ENCODE measurements at places on chromosomes 7 and 10. TPM values are rescaled to one million over a fixed set of nuclear protein-coding genes. Genes with fewer than 3 reads are reported as not detected.
A peak's percentile ranks its signal among the peaks of the same experiment; 100 is the strongest.

Gene SKAP2
- total RNA-seq = 25.4 TPM

GRCh38 chr10:11140963-11141362, 123.3 kb downstream of the CELF2 start:
- no peak for DNase-seq

GRCh38 chr7:141291541-141291940, 217.7 kb downstream of the TMEM178B start:
- DNase-seq = no peak

GRCh38 chr7:43679210-43680068, 49.9 kb downstream of the COA1 start:
- DNase-seq = no peak

- no peak for DNase-seq
Measured at GRCh38 chr7:83077328-83077727, 85.4 kb downstream of the PCLO start.

- DNase-seq = no peak
Measured at GRCh38 chr7:24922099-24922773, 57.7 kb downstream of the OSBPL3 start.

- DNase-seq = no peak
Measured at GRCh38 chr10:80515941-80516340, 21.8 kb upstream of the SH2D4B start.

Gene TFR2
- 8.0 TPM for total RNA-seq

- DNase-seq = no peak
Measured at GRCh38 chr10:56928714-56929113, 567.7 kb upstream of the ZWINT start.

- peak; percentile 50 for DNase-seq
Measured at GRCh38 chr10:28393956-28394568, 91.2 kb upstream of the MPP7 start.

GRCh38 chr10:86594535-86594934, 59.8 kb upstream of the OPN4 start:
- no peak for DNase-seq

Gene NODAL
- total RNA-seq = not detected

DNA sequence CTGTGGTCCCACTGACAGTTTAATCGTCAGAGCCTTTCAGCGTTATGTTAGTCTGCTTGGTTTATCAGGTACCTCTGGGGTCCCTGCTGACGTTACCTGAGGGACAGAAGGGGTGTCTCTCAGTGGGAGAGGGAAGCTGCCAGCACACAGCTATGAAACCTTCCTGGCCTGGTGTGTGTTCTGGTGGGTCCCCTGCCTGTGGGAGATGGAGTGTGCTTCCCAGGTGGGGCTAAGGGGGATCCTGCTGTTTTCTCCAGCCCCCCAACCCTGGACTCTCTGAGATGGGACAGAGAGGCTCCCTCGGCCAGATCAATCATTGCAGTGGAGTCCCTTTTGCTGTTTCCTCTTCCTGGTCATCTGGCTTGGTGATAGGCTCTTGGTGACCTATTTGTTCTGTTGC, 308.8 kb downstream of the TNS3 start:
- no peak for DNase-seq

DNA sequence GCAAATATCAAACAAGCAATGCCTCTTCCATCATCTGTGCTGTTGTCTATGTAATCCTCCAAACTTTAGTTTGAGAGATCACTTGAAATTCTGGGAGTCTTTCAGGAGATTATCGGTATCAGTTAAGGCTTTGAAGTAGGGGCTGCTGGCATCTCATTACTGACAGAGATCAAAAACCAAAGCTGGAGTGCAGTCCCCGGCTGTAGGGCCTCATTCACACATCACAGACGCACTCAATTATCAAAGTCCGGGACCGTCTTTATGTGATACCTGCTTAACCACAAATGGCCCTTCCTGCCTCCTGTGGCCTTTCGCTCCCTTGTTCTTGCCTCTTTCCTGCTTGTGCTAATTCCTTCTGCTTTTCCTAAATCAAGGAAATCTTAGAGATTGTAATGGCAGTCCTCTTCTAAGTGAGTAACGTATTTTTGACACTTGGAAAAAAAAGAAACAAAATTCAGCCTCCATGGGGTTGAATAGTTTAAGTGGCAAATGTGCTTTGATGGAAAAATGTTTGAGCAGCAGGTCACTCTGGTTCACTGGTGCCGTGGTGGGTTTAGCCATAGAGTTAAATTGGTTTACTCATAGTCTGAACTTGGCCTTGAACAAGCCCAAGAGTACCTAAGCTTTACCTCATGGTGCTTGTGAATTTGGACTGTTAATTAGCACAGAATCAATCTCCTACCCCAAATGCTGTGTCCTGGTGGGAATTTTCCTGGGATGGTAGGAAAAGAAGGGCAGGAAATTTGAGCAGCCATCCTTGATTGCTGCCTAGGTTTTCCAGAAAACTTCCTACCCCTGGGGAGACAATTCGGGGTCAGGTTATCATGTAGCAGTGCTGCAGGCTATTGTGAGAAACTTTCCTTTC, 178.9 kb upstream of the LYZL1 start:
- no peak for DNase-seq

GRCh38 chr10:42722575-42722974, 60.0 kb upstream of the BMS1 start:
- DNase-seq = no peak

- no peak for DNase-seq
Measured at GRCh38 chr7:134787064-134787463, 7.6 kb downstream of the CALD1 start.

- DNase-seq = no peak
Measured at GRCh38 chr7:51471981-51472296, 155.3 kb upstream of the COBL start.

Gene UCN3
- not detected for total RNA-seq

Measured in dorsolateral prefrontal cortex (tissue), 122 donors.